ENCODE measurements at places on chromosomes 16 and 17.

DNA sequence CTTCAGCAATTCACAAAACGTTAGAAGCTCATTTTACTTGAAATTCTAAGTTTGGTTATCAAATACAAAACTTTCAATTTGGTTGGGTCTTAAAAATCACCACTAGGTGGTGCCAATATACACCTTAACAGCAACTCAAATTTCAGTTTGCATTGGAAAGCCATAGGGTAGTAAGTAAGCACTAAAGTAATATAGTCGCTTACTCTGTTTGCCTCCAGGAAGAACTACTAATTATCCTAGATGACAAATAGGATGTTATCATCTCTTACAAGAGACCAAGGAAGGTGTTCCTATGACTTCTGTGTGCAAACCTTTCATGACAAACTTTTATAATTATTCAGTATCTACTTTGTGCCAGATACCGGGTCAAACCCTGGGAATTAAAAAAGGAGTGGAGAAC lies 93.3 kb downstream of the MYO1D start:
- peak; percentile 49 for DNase-seq

GRCh38 chr17:78318843-78319242 lies 41.0 kb downstream of the SOCS3 start:
- DNase-seq: peak; percentile 54

DNA sequence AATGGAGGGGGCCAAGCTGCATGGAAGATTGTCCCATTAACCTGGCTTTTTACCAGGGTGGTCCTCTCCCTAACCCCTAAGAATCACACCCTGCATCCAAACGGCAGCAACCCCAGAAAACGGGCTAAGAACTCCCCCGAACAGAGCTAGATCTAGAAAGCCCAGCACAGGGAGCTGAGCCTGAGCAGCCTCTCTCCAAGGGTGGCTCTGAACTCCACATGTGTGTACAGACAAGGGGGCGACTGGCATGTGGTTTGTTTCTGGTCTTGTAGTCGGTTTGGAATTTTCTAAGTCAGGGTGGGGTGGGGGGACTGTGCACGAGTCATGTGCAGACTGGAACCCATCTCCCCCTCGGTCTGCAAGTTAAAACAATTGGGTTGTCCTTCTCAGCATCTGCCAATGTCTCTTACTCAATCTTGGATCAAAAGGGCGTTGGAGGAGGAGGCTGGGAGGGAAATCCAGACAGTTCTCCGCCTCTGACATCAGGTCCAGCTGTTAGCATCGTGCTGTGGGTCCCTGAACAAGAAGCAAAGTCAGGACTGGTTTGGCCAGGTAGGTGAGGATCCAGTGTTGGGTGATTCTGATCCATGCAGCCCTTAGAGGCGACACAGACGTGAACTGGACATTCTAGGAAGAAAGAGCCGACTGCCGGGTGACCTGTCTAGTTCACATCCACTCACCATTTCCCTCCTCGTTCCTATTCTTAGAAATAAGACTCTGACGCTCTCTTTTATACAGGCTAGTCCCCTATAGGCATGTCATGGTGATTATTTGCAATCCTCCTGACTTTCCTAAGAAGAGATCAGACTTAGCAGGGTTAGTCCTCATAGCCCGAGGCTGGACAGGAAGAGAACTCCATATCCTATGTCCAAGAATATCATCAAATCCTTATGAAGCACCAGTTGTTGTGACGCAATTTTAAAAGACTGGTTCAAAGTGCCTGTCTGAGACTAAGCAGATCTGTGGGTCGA lies 381.8 kb downstream of the SOX9 start:
- DNase-seq: no peak

DNA sequence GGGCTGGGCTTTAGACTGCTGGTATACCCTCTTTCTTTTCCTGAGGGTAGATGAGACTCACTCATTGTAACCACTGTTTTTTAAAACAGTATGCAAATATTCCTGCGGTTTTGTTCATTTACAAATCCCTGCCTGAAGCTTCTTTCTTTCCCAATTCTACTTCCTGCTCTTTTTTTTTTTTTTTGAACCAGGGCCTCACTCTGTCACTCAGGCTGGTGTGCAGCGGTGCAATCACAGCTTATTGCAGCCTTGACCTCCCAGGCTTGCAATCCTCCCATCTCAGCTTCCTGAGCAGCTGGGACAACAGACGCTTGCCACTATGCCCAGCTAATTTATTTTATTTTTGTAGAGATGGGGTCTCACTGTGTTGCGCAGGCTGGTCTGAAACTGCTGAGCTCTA lies 8.0 kb upstream of the SULT1A1 start:
- no peak for DNase-seq

GRCh38 chr17:5942687-5943086 lies 127.5 kb upstream of the WSCD1 start:
- no peak for DNase-seq

GRCh38 chr17:64146418-64147109 lies 16.6 kb upstream of the ERN1 start:
- DNase-seq: peak; percentile 73

DNA sequence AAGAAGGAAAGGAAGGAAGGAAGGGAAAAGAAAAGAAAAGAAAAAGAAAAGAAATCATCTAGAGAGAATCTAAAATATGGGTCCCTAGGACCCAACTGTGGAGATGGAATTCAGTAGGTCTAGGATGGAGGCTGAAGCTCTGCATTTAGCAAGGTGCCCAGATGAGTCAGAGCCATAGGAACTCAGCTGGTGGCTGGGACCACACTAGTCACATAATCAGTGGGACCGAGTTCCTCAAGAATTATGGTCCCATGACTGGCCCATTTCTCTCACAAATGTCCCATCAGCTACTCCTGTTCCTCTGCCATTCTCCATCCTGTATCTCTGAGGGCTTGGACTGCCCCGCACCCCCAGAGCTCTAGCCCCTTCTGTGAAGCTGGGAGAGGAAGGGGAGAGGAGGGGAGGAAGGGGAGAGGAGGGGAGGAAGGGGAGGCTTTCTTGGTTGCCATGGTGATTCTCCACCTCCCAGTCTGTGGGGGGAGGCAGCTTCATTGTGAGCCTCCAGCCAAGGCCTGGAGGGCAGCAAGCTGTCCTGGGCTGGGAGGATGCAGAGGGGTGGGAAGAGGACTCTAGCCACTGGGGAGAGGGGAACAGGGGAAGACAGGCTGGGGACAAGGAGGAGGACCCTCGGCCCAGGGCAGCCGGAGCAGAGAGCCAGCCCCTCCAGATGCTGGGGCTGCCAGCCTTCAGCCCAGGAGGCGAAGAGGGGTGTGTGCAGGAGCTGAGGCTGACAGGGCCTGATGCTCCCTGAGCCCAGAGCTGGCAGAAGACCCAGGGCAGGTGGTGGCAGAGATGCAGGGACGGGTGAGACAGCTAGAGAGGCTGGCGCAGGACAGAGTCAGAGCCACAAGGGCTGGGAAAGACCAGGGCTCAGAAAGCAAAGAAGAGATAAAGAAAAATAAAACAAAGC lies 37.8 kb upstream of the LHX1 start:
- DNase-seq: peak; percentile 54

- no peak for DNase-seq
Observed at GRCh38 chr16:66474750-66475199, 47.7 kb downstream of the BEAN1 start.

GRCh38 chr17:42744283-42744805 lies 496 bp downstream of the EZH1 start:
- DNase-seq: no peak

GRCh38 chr16:72934636-72935403 lies 113.1 kb downstream of the ZFHX3 start:
- no peak for DNase-seq

DNA sequence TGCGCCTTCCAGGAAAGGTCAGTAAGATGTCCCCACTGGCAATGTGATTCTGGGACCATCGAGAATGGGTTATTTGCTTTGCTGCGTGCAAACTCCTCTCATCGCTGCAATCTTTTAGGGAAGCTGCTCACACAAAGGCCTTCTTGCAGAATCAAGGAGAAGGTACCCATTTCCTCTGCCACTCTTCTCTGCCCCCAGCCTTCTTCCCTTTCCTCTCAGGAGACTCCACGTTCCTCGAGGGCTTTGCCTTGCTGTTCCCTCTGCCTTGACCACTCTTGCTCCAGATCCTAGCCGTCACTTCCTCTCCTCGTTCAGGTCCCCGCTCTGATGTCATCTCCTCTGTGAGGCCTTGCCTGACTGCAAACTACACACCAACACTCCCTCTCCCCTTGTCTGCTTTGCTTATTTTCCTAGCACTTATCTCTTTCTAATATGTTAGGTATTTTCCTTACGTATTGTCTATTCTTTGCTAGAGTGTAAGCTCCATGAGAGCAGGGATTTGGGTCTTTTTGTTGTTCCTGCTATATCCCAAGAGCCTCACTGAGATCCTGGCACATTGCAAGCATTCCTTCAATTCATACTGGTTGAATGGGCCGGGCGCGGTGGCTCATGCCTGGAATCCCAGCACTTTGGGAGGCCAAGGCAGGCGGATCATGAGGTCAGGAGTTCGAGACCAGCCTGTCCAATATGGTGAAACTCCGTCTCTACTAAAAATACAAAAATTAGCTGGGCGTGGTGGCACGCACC lies 5.3 kb upstream of the CRK start:
- no peak for DNase-seq

DNA sequence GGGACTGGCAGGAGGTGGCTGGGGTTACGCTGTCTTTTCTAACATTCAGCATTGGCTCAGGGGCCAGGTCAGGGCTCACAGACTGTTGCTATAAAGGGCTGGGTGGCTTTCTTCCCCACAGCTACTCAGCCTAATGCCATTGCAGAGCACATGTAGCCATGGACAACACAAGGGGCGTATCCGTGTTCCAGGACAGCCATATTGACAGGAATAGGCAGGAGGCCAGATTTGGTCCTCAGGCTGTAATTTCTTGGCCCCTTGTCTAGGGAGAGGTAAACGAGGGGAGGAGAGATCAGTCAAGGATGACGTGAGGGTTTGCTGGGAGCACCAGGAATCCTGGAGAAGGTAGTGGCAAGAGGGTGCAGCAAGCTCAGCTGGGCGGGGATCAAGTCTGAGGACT lies 21.2 kb upstream of the MYO15B start:
- no peak for DNase-seq

GRCh38 chr16:87143661-87144121 lies 173.5 kb downstream of the C16orf95 start:
- DNase-seq: no peak

GRCh38 chr16:53537626-53538025 lies 34.6 kb upstream of the AKTIP start:
- DNase-seq: no peak

GRCh38 chr16:51825779-51826178 lies 674.7 kb upstream of the SALL1 start:
- no peak for DNase-seq

- no peak for DNase-seq
Observed at GRCh38 chr16:80573700-80574120, 32.9 kb downstream of the DYNLRB2 start.

DNA sequence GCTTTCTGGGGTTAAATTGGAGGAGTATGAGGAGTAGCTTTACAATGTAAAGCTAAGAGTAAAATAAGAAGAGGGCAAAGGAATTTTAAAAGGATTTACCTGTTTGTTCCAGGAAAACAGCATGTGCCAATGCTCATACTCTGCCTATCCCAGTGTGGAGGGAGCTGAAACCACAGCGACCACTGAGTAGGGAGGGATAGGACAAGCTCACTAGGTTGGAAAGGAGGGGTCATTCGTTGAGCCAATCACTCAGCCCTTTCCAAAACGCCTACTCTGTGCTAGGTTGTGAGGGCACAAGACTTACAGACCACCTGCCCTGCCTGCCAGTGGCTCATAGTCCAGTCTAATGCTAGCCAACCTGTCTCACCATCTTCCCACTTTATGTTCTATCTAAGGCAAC lies 1.1 kb upstream of the DNAJC7 start:
- DNase-seq: no peak

GRCh38 chr16:75378616-75379015 lies 54.7 kb downstream of the CFDP1 start:
- no peak for DNase-seq

- no peak for DNase-seq
Observed at GRCh38 chr16:57624044-57624688, 4.3 kb upstream of the ADGRG1 start.

DNA sequence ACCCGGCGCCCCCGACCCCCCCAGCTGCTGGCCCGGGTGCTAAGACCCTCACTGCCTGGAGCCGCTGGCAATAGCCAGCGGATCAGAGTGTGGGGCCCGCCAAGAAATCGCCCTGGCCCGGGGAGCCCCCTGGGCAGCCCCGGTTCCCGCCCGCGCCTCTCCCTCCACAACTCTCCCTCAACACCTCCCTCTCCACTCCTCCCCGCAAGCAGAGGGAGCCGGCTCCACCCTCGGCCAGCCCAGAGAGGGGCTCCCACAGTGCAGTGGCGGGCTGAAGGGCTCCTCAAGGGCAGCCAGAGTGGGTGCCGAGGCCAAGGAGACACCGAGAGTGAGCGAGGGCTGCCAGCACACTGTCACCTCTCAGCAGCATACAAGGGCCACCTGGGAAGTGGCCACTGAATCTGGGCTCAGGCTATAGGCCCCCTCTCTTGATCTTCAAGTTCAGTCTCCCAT lies 385.5 kb downstream of the SEC14L1 start:
- DNase-seq: no peak

- no peak for DNase-seq
Observed at GRCh38 chr16:83771306-83771942, 36.4 kb upstream of the HSBP1 start.

- DNase-seq: no peak
Observed at GRCh38 chr16:56967733-56968132, 6.0 kb downstream of the CETP start.

GRCh38 chr17:72240333-72240732 lies 119.5 kb downstream of the SOX9 start:
- no peak for DNase-seq

- no peak for DNase-seq
Observed at GRCh38 chr16:68236826-68237242, 907 bp upstream of the ESRP2 start.

DNA sequence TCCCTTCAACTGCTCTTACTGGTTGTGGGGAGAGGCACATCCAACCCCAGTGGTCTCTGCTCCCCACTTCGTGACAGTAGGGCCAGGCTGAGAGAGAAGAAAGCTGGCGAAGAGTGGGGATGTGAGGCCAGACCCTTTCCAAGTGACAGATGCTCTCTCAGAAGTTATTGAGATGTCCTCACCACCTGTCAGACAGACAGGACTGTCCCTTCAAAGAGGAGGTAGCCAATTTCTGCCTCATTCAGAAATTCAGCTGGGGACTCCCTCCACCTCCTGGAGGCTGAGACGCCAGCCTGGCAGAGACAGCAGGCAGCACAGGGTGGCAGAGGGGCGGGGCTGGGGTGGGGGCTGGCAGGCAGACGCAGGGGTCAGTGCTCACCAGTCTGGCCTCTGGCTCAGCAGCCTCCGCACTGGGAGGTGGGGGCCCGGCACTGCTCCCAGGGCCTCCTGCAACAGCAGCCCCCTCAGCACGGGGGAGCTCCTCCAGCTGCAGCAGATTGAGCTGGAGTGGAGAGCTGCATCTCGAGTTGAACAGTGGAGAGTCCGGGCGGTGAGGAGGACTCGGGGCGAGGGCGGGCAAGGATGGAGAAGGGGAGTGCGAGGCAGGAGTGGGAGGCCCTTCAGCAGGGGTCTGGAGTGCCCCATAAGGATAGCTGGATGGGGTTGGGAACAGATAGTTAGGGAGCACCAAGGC lies 9.2 kb downstream of the PER1 start:
- DNase-seq: no peak

- no peak for DNase-seq
Observed at GRCh38 chr16:63457869-63458268, 1421.6 kb upstream of the CDH8 start.

- peak; percentile 79 for DNase-seq
Observed at GRCh38 chr16:85354686-85355514, 242.6 kb upstream of the CIBAR2 start.

Data from SK-N-SH (cell line).